ENCODE measurements at places on chromosomes 6 and 20.

GRCh38 chr20:63642527-63643247 is 10.5 kb downstream of the STMN3 start:
- no peak for DNase-seq

GRCh38 chr20:3227506-3227905 is 11.5 kb downstream of the SLC4A11 start:
- no peak for DNase-seq

- no peak for DNase-seq
Observed at GRCh38 chr6:64717281-64717680, 989.7 kb downstream of the EYS start.

DNA sequence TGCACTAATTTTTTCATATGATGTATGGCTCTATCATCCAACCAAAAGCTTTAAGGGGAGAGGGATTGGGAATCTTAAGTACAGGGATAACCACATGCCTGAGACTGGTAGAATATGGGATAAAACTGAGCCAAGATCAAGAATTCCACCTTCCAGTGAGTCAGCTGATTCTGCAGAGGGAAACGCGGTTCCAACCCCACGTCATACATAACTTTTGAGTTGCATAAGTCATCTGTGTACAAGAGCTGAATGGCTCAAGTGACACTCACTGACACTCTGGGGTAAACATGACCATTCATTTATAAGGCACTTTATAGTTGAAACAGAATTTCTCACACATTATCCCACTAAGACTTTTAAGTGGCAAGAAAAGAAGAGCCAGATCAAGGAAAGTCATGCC is 16.4 kb downstream of the TRIM27 start:
- no peak for DNase-seq

- DNase-seq, result no peak
Observed at GRCh38 chr20:6168204-6168603, 45.4 kb upstream of the FERMT1 start.

- no peak for DNase-seq
Observed at GRCh38 chr6:108343894-108344293, 49.0 kb downstream of the AFG1L start.

DNA sequence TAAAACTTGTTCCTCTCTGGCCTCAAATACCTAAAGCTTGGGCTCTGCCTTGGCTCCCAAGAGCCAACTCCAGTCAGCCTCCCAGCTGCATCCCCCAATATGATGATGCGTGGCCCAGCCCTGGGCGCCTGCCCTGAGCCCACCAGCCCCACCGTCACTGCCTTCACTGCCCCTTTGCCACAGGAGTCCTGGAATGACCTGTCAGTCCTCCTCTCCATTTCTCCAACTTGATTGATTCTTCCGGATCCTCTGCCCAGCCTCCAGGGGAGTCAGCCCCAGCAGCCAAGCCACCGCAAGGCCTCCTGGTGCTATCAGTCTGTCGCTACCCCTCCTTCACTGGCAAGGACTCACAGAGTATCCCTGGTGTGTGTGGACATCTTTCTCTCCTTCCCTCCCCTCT is 96.7 kb upstream of the PMEPA1 start:
- no peak for DNase-seq

GRCh38 chr6:134882426-134883038 is 67.4 kb downstream of the ALDH8A1 start:
- peak; percentile 26 for DNase-seq

- DNase-seq, result no peak
Observed at GRCh38 chr6:47196113-47196512, 113.6 kb downstream of the TNFRSF21 start.

DNA sequence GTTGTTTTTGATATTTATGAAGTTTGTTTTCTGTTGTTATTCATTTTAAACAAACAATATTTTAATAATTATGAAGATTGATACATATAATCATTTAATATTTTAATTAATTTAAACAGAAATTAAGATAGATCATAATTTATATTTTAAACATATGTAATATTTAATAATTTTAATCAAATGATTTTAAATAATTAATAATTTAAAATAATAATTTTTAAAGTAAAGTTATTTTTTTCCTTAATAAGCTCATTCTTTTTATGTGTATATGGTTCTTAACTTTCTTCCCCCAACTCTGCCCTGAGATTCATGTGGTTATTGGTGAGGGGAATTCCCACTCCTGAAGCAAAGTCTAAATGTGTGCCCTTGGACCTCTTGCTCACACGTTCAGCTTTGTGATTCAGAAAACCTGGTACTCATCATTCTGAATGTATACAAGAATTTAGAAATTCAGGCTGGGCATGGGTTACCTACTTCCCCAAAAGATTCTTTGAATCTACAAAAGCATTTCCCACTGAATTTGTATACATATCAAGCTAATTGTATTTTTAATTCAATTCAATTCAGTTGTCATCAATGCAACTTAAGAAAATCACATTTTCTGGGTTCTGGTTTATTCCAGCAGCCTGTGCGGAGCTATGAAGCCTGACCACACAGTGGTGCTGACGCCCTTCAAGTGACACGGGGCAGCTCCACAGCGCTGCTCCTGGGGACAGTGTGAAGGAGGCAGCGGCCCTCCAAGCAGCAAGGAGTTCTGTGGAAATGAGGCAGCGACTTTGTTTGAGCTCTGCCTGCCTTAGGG is 168.9 kb upstream of the UST start:
- peak; percentile 36 for DNase-seq

- DNase-seq, result no peak
Observed at GRCh38 chr6:85464260-85464644, 14.4 kb downstream of the NT5E start.

DNA sequence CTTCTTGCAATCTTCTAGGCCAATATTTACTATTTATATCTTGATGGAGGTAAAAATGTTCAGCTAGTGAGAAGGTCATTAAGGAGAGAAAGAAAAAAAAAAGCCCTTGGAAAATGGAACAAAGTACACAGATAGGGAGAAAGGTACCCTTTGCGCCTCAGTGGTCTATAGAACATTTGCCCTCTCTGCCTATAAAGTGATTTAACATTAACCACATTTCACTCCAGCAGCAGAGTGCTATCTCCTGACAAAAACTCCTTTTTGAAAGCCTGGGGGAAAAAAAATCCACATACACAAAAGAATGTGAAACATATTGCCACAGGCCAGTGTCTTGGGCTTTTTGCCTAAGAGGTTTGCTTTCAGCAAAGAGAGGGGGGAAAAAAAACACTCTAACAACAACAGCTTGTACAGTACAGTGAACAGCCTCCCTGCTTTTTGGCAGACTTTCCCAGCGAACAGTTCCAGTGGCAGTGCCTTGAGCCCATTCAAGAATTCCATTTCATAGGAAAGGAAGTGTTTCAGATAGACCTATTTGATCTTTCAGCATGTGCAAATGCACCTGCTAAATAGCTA is 695 bp downstream of the ARHGAP18 start:
- DNase-seq, result no peak

DNA sequence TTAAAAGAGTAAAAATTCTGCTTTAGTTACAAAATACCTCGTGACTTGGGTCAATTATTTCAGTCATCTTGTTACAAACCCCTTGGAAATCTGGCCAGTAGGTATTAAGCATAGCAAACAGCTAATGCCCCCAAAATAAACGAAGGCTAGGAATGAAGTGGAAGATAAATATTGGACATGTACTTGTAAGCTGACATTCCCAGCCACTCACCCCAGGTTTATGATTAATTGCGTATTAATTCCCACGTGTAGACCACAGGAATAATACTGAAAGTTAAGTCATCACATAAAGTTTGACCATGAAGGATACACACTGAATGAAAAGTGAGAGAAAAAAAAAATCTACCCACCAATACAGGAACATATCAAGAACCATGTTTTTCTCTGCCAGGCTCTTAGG is 936.5 kb upstream of the ADGRB3 start:
- no peak for DNase-seq

- DNase-seq, result no peak
Observed at GRCh38 chr20:16528078-16528477, 45.2 kb downstream of the KIF16B start.

GRCh38 chr6:130840050-130840449 is 12.8 kb downstream of the SMLR1 start:
- no peak for DNase-seq

DNA sequence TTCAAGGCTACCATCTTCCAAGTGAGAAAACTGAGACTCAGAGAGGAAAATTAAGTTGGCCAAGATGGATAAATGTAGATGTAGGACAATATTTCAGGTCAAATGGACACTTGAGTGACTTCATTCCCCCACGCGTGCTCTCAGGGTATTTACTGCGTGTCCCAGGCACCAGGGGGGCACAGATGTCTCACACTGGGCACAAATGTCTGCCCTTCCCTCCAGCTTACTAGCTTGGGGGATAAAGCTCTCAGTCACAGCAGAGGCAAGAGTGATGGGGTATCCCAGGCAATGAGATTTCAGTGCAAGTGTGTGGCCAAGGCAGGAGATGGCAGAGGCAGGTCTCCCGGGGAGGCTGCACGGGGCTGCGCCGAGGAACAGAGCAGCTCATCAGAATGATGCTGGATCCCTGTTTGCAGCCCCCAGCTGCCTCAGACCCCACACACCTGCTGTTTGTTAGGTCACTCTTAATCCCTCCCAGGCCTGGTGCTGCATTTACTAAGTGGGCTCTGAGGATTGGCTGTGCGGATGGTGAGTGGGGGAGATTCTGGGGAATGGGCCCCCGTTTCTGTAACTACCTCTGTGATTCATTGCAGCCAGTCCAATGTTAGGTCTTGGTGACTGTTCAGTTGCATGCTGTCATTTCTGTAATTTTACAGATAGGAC is 44.1 kb downstream of the PTK7 start:
- no peak for DNase-seq

- DNase-seq, result no peak
Observed at GRCh38 chr6:169960521-169960885, 209.1 kb downstream of the ERMARD start.

DNA sequence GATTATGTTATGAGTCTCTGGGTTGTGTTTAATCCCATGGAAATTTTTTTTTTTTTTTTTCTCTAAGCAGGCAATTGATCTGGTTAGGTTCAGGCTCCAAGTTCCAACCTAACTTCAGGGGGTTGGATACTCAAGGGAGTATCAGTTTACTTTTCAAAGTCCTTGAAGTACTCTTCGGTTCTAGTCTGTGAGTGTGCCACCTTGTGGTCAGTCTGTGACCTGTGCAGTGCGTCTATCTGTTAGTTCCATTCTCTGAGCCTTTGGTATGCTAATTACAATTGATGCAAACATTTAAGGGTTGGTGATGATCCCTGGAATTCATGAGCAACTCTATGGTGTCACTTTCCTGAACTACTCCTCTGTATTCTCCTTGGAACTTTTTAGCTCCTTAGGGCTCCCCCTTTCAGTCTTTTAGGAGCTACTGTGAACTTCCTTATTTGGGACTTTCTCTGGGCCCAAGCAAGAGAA is 342.0 kb downstream of the SOX4 start:
- DNase-seq, result no peak

GRCh38 chr6:169638388-169638787 is 63.4 kb downstream of the WDR27 start:
- no peak for DNase-seq

GRCh38 chr20:53693262-53693871 is 99.7 kb upstream of the ZNF217 start:
- DNase-seq, result no peak
